ENCODE measurements at places on chromosomes 13 and 19.

DNA sequence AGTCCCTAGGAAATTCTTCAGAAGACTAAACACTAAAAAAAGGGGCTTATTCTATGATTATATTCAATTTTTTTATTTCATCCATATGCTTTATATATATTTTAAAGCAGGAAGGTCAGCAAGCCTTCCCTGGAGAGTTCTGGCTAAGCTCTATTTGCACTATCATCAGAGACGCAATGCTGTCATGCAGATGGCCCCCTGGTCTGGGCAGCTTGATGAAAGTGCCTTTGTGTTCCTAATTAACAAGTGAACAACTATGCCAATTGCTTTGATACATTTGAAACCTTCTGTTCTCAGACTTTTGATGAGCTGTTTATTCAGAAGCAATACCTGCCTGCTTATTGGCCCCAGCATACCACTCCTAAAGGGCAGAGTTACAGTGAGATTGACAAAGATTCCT, 1344.6 kb downstream of the OLFM4 start:
- H3K4me3 ChIP-seq: no peak overlapping the region
- H3K4me1 ChIP-seq: no peaks in the 10 kb centered on the region
- no peaks in the 10 kb centered on the region for H3K36me3 ChIP-seq
- no peaks in the 10 kb centered on the region for H3K27me3 ChIP-seq
- no peak overlapping the region for H3K27ac ChIP-seq

GRCh38 chr13:32496599-32497160, 41.9 kb downstream of the N4BP2L2 start:
- H3K4me1 ChIP-seq: peaks cover 8% of the 10 kb centered on the region
- no peaks in the 10 kb centered on the region for H3K36me3 ChIP-seq
- H3K27me3 ChIP-seq: no peaks in the 10 kb centered on the region
- H3K27ac ChIP-seq: peak overlapping the region; percentile 3
- DNase-seq: no peak
- no peak overlapping the region for H3K4me3 ChIP-seq

- DNase-seq: no peak
- H3K27ac ChIP-seq: peak overlapping the region; percentile 81
- no peaks in the 10 kb centered on the region for H3K27me3 ChIP-seq
- peaks cover 6% of the 10 kb centered on the region for H3K36me3 ChIP-seq
- H3K4me1 ChIP-seq: peaks cover 11% of the 10 kb centered on the region
These were observed 55.6 kb downstream of the TMED1 start for GRCh38 chr19:10780368-10780767.

DNA sequence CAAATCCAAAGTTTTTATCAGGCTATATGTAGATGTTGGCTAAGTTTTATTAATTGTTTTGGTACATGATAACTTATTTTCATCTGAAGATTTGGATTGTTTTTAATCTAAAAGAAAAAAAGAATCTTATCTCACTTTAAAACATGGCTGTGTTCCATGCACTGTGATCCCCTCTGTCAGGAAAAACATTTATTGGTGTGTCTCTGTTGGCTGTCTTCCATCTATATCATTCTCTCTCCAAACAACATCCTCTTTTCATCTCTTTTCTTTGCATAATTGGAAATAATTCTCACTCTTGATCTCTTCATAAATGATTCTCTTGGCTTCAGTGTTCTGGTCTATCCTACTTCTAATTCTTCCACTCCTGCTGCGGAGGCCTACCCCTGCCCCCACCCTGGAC, 4.2 kb downstream of the NALCN start:
- DNase-seq: no peak
- H3K4me1 ChIP-seq: peaks cover 2% of the 10 kb centered on the region
- H3K4me3 ChIP-seq: no peak overlapping the region

- peaks cover 6% of the 10 kb centered on the region for H3K4me1 ChIP-seq
- peaks cover 5% of the 10 kb centered on the region for H3K36me3 ChIP-seq
- no peak overlapping the region for H3K4me3 ChIP-seq
- no peak overlapping the region for H3K27ac ChIP-seq
These were observed 19.9 kb downstream of the IFNL3 start for GRCh38 chr19:39224910-39225309.

- DNase-seq: no peak
- no peak overlapping the region for H3K27ac ChIP-seq
- H3K4me1 ChIP-seq: peaks cover 2% of the 10 kb centered on the region
- H3K27me3 ChIP-seq: no peaks in the 10 kb centered on the region
- peaks cover 7% of the 10 kb centered on the region for H3K36me3 ChIP-seq
These were observed 228.3 kb downstream of the TUBA3C start for GRCh38 chr13:18953139-18953930.

- H3K27me3 ChIP-seq: peaks cover 38% of the 10 kb centered on the region
- no peak overlapping the region for H3K4me3 ChIP-seq
- H3K27ac ChIP-seq: no peak overlapping the region
- H3K4me1 ChIP-seq: peaks cover 4% of the 10 kb centered on the region
These were observed 3.1 kb downstream of the NXNL1 start for GRCh38 chr19:17457616-17458015.

- no peak overlapping the region for H3K4me3 ChIP-seq
- H3K4me1 ChIP-seq: peaks cover 4% of the 10 kb centered on the region
- DNase-seq: no peak
- H3K27me3 ChIP-seq: no peaks in the 10 kb centered on the region
- no peak overlapping the region for H3K27ac ChIP-seq
These were observed 20.1 kb upstream of the EBPL start for GRCh38 chr13:49711218-49711863.

GRCh38 chr19:41705393-41706174, 2.8 kb upstream of the CEACAM5 start:
- no peak overlapping the region for H3K27ac ChIP-seq
- peaks cover 68% of the 10 kb centered on the region for H3K27me3 ChIP-seq
- peaks cover 2% of the 10 kb centered on the region for H3K36me3 ChIP-seq

DNA sequence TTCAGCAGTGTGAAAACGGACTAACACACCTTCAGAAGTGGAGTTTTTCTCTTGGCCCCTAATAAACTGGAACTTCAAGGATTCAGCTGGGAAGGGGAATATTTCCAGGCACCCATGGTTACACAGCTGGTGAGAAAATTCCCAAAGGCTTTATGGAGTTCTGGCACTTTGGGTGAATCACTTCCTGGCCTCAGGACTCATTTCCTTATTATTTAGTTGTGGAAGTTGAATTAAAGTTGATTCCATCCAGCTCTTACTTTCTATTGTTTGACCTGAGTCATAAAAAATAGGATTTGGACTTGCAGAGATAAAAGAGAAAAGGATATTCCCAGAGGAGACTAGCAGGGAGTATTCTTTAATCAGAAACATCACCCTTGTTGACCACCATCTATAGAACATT, 882.1 kb downstream of the UQCRFS1 start:
- H3K27ac ChIP-seq: no peak overlapping the region
- no peaks in the 10 kb centered on the region for H3K27me3 ChIP-seq
- H3K4me3 ChIP-seq: no peak overlapping the region
- H3K4me1 ChIP-seq: no peaks in the 10 kb centered on the region

GRCh38 chr13:40626561-40626960, 39.9 kb downstream of the FOXO1 start:
- peak overlapping the region; percentile 60 for H3K27ac ChIP-seq
- H3K27me3 ChIP-seq: no peaks in the 10 kb centered on the region
- no peak for DNase-seq
- H3K4me3 ChIP-seq: peak overlapping the region; percentile 39
- H3K4me1 ChIP-seq: peaks cover 56% of the 10 kb centered on the region
- peaks cover 5% of the 10 kb centered on the region for H3K36me3 ChIP-seq

DNA sequence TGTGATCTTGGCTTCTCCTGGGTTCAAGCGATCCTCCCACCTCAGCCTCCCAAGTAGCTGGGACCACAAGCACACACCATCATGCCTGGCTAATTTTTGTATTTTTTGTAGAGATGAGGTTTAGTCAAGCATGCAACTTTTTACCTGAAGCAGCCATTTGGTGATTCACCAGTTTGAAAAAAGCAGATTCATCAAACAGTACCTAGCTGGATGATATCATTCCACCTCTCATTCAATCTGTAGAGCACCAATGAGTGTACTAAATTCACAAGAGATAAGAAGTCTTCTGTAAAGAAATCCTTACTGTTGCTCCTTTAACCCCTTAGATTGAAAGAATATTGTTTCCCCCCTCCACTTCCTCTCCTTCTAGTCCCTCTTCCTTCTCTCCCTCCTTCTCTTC, 261.1 kb upstream of the RFC3 start:
- no peak overlapping the region for H3K4me3 ChIP-seq
- H3K27me3 ChIP-seq: peaks cover 12% of the 10 kb centered on the region
- H3K4me1 ChIP-seq: no peaks in the 10 kb centered on the region

Measured in T-helper 17 cell (primary cell).